H7 (cell line): ENCODE measurements at places on chromosomes 6 and 20. TPM values are rescaled to one million over a fixed set of nuclear protein-coding genes. Genes with fewer than 3 reads are reported as not detected.
A peak's percentile ranks its signal among the peaks of the same experiment; 100 is the strongest.

DNA sequence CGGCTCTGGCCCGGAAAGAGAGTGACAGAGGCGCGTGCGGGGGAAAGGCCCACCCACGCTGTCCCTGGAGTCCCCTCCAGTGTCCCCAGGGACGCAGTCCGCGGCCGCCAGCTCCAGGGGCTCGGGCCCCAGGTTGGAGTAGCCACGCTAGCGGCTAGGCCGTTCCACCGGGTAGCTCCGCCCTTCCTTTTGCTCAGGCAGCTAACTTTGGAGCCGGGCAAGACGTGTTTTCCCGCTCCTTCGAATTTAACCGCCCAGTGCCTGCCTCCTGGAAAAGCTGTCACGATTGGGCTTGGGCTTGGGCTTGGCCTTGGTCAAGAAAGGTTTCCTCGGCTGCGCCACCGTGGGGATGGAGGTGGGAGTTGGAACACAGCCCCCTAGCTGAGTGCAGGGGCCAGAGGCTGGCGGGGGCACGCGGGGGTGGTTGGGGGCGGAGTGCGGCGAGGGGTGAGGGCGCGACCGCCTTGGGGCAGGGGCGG, 4.7 kb downstream of the LINC00237 start:
- peak; percentile 79 for DNase-seq

DNA sequence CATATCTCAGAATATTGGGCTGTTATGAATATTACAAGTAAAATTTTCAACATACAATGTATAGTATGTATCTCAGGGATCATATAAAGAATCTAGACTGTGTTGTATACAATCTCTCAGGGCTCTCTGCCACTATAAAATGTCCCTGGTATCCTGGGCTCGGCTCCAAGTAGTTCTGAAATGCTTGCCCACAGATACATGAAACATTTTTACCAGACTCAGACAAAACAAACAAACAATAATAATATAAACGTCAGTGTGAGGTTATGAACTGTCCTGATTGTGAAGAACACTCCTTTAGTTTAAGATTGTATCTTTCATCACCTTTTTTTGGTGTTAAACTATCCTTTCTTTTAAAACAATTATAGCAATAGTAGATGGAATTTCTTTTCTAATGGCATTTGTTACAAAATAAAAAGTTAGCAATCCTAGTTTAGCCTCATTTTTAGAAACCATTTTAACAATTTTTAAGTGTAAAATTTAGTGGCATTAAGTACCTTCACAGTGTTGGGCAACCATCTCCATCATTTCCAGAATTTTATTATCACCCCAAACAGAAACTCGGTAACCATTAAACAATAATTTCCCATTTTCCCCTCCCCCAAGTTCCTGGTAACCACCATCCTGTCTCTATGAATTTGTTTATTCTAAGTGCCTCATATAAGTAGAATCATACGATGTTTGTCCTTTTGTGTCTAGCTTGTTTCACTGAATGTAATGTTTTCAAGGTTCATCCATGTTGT, 17.4 kb upstream of the LY86 start:
- DNase-seq: no peak

DPPA5 gene
- 0.97 and 2.1 TPM in 2 replicates for total RNA-seq

- no peak for DNase-seq
Measured at GRCh38 chr6:158468666-158469065, 91.2 kb upstream of the TMEM181 start.

GRCh38 chr6:161273752-161274487, at the start of gene AGPAT4:
Gene AGPAT4 (minus strand): TSS chr6:161274061. CDS start chr6:161232213, 41,848 bp downstream.
- peak; percentile 87 for DNase-seq

DNA sequence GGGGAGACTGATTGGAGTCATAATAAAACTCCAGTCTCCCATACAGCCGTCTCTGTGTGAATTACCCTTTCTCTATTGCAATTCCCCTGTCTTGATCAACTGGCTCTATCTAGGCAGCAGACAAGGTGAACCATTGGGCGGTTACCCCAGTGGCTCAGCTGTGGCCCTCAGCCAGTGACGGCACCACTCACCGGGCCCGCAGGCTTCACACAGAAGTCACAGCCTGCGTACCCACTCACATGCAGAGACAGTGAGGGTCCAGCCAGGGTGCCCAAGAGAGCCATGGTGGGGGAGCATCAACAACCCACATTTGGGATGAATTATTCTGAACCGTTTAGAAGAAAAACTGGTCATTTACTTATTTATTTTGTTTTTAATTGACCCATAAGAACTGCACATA, 78.5 kb downstream of the WDR27 start:
- peak; percentile 25 for DNase-seq

DNA sequence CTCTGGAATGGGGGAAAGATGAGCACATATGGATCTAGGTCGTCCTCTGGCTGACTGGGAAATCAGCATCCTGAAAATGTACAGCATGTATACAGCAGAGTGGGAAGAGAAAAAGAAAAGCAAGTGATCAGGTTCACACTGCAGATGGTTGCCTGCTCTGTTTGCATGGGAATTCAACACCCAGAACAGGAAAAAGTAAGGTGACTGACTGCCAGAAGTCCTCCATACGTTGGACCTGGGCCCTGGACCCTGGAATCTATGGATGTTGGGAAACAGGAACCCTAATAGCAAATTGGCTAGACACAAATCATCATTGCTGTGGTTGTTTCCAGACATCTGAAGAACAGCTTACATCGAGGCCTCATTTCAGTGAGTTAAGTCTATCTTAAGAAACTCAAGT, 30.3 kb upstream of the TNFAIP3 start:
- DNase-seq: no peak

- DNase-seq: peak; percentile 35
Measured at GRCh38 chr6:12119085-12119588, 107.0 kb downstream of the HIVEP1 start.

DNA sequence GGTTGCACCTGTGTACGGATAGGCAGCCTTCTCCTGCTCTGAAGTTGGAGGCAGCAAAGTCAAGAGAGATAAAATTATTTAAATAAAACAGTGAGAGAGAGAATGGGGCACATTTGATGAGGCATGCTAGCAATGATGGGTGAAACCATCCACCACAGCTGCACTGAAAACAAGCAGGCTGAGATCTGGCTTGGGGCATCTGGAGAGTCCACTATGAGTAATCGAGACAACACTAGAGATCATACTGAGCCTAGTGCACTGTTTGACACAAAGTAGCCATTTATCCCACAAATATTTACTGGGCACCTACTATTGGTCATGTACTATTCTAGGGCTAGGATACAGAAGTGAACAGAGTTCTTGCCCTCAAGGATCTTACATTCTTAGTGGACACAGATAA, 66.4 kb downstream of the DZANK1 start:
- no peak for DNase-seq

DNA sequence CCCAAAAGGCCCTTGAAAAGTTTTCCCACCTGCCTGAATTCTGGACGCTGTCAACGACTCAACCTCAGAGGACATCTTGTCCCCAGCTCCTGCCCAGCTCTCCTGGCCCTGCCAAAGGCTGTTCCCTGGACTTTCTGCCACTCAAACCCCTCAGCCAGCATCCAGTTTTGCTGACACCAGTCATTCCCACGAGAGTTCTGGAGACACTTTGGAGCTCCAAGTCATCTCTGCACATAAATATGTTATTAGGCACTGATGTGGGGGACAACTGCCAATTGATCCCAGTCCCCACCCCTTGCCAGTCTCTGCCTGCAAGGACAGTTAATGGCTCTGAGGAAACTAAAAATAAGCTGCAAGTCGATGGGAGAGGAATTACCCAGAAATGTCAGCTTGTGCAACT, 38.9 kb upstream of the KCNB1 start:
- no peak for DNase-seq

DNA sequence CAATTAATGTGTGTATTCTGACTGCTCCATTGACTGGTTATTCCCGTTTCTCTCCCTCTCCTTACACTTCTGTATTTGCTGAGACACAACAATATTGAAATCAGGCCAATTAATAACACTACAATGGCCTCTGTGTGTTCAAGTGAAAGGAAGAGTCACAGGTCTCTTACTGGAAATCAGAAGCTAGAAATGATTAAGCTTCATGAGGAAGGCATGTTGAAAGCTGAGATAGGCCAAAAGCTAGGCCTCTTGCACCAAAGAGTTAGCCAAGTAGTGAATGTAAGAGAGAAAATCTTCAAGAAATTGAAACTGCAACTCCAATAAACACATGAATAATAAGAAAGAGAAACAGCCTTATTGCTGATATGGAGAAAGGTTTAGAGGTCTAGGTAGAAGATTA, 489.5 kb upstream of the CITED2 start:
- DNase-seq: no peak

- DNase-seq: peak; percentile 81
Measured at GRCh38 chr6:17042422-17043147, 59.3 kb upstream of the STMND1 start.

TPX2 gene
- total RNA-seq: 119 and 157 TPM in 2 replicates

DNA sequence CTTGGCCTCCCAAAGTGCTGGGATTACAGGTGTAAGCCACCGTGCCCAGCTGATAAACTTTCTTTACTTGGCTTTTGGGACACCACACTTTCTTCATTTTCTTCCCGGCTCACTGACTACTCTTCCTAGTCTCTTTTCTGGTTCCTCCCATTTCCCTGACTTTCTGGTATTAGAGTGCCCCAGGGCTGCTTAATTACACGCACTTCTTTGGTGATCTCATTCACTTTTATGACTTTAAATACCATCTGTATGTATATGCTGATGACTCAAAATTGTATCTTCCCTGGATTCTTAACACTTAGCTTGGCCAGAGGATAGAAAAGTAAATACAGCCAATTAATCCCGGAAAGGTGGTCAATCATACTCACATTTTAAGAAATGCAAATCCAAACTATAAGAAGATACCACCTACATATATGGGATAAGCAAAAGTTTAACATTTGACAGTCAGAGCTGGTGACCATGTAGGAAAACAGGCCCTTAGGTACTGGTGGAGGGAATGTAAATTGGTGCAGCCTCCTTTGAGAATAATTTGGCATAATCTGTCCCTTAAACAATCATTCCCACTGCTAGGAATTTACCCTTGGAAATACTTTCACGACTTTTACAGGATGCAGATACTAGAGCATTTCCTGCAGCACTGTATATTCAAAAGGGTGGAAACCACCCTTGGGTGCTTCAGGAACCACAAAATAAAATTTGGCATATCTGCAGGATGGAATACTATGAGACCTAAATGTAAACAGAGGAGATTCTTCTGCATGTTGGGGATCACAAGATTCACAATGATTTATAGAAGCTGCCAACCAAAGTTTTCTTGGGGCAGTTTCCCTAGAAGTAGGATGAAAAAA, 9.4 kb upstream of the NANP start:
- no peak for DNase-seq

DTD1 gene
- total RNA-seq: 54.2 and 54.8 TPM in 2 replicates

GPRC6A gene
- total RNA-seq: 0.11 TPM in 1 of 2 replicates, not detected in the other

- peak; percentile 81 for DNase-seq
Measured at GRCh38 chr6:34144581-34145160, 1.2 kb downstream of the GRM4 start.

- no peak for DNase-seq
Measured at GRCh38 chr6:168221000-168221399, 98.6 kb downstream of the DACT2 start.

CRISP3 gene
- total RNA-seq: not detected in 2 replicates

GRCh38 chr6:56046576-56046975, 171.2 kb upstream of the BMP5 start:
- no peak for DNase-seq

GRCh38 chr6:78076371-78076770, 423.5 kb downstream of the MEI4 start:
- no peak for DNase-seq

DEFB124 gene
- not detected in 2 replicates for total RNA-seq

BPI gene
- total RNA-seq: not detected in 2 replicates

DUSP15 gene
- total RNA-seq: 1.5 and 2.5 TPM in 2 replicates

GRCh38 chr20:37336369-37337207, 9.4 kb upstream of the SRC start:
- DNase-seq: peak; percentile 91

GRCh38 chr20:3935295-3935955, 46.2 kb downstream of the PANK2 start:
- DNase-seq: no peak

DNA sequence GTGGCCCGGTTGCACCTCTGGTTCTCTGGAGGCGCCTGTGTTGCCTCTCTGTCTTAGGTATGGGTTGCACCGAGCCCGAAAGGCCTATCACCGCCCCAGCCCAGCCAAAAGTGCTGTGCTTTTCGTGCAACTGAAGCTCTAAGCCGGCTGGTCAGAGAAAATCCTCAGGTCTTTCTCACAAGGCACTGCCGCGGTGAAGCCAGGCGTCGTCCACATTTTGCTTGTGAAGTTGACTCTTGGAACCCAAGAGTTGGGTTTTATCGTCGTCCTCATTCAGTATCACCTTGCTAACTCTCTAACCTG, 726 bp upstream of the EMILIN3 start:
- DNase-seq: peak; percentile 75

CPXM1 gene
- total RNA-seq: 105 and 109 TPM in 2 replicates

GRCh38 chr6:169250660-169251059, 3.0 kb downstream of the THBS2 start:
- DNase-seq: peak; percentile 79

FAM83C gene
- total RNA-seq: not detected in 2 replicates

DNA sequence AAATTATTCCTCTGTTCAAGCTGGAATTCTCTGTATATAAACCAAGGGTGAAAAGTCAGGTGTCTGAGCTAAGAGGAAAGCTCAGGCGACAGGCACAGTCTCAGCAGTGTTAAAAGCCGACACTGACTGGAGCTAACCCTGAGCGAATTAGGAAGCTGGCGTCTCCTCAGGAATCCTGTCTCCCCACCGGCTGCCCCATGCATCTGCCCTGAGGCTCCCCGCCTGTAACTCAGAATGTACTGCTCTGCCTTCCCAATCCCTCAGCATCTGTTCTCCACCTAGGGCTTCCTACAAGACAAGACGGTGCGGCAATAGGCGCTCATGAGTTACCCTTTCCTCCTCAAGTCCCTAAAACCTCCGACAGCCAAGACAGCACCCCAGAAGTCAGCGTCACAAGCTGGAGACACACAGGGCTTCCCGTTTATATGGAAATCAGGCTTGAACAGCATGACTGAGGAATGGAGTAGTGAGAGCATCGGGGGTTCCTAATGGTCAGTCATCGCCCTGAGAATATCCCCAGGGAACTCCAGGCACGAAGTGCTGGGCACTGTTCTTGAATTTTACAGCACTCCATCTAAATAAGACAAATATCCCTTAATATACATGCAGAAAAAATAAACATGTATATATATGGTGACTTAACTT, 33.5 kb downstream of the WDR27 start:
- peak; percentile 55 for DNase-seq

GRCh38 chr6:77030929-77031674, 432.2 kb downstream of the HTR1B start:
- no peak for DNase-seq

- no peak for DNase-seq
Measured at GRCh38 chr20:55678970-55679667, 326.2 kb downstream of the CBLN4 start.
